ENCODE measurements at places on chromosomes 5 and 9.
A peak's percentile ranks its signal among the peaks of the same experiment; 100 is the strongest.

GRCh38 chr5:160497878-160498277, 76.2 kb downstream of the PTTG1 start:
- no peak for DNase-seq

DNA sequence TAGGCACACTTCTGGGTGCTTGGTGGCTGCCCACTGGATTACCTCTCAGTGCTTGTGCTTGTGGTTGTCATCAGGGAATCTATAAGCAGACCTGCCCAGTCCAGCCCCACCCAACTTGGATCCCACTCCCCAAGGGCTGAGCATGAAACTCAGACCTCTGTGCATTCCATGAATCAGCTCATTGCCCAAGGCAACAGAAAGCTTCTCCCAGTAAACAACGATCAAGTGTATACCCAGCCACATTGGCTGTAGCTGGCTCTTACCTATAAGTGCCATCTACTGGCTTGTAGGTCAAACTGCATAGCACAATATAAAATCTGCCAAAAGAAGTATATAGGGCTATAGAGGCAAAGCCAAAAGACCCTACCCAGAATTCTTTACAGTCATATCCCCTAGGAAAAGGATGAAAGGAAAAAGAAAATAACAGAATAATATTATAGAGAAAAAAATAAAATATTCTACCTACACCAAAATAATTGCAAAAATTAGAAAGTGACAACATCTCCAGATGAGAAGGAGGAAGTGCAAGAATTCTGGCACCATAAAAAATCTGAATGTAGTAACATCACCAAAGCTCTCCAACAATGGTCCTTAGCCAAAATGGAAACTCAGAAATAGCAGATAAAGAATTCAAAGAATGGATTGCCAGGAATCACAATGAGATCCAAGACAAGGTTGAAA, 321.0 kb upstream of the TRPC7 start:
- no peak for DNase-seq

- DNase-seq = no peak
Measured at GRCh38 chr5:123351820-123352219, 71.4 kb downstream of the CEP120 start.

DNA sequence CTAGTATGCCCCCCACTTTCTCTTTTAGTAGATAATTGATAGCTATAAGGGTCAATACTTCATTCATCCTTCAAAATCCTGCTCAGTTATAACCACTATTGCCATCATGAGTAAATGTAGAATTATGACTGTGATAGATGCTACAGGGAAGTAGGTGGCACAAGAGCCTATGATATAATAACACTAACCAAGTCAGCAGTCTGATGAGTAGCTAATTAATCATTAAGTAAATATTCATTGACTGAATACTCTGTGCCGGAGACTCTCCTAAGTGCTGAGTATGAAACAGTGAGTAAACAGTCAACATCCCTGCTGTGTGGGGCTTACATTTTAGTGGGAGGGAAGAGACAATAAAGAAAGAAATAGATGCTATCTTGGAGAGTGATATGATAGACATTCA, 430.3 kb upstream of the ZNF462 start:
- no peak for DNase-seq

DNA sequence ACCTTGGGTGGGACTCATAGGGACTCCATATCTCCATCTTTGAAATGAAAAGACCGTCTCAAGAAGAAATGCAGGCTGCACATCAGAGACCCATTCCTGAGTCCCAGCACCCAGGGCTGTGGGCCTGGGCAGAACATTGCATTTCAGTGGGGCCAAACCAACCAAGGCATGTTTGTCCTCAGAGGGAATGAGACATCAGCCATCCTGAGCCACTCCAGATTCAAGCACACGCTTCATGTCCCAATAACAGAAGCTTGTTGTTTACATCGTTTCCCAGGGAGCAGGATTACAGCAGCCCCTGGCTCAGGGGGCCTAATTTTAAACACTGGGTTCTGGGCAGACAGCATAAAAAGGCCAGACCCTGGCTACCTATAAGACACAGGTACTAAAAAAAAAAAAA, 24.3 kb downstream of the DUSP1 start:
- DNase-seq = no peak

DNA sequence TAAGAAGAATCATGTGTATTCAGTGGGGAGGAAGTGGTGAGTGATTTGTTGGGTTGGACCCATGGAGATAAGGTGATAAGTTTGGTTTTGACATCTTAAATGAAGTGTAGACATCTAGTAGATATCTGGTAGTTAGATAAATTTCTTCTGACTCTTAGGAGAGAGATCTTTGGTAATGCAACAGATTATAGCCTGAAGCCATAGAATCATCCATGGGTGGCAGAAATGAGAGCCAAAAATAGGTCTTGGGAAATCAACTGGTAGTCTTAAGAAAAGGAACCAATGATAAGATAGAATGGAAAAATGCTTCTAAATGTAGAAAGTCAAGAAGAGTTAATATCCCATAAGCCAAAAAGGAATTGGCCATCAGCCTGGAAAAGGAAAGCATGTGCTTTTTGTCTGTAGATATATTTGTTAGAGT, 532.7 kb upstream of the GRAMD2B start:
- no peak for DNase-seq

- DNase-seq = no peak
Measured at GRCh38 chr5:104498281-104498680, 935.7 kb upstream of the NUDT12 start.

DNA sequence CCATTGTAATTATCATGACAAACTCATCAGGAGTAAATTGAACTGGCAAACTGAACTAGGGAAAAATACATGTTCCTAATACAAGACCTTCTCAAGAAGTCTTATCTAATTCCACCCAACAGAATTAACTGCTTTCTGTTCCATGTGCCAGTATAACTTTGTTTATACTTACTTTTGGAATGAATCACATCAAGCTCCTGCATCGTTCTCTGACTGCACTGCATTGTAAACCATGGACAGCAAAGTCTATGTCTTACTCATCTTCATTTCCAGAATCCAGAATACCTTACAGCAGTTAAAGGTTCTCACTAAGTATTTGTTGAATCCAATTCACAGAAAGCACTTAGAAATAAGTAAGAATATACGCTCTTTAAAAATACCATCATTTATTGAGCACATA, 102.8 kb downstream of the PLK2 start:
- no peak for DNase-seq

DNA sequence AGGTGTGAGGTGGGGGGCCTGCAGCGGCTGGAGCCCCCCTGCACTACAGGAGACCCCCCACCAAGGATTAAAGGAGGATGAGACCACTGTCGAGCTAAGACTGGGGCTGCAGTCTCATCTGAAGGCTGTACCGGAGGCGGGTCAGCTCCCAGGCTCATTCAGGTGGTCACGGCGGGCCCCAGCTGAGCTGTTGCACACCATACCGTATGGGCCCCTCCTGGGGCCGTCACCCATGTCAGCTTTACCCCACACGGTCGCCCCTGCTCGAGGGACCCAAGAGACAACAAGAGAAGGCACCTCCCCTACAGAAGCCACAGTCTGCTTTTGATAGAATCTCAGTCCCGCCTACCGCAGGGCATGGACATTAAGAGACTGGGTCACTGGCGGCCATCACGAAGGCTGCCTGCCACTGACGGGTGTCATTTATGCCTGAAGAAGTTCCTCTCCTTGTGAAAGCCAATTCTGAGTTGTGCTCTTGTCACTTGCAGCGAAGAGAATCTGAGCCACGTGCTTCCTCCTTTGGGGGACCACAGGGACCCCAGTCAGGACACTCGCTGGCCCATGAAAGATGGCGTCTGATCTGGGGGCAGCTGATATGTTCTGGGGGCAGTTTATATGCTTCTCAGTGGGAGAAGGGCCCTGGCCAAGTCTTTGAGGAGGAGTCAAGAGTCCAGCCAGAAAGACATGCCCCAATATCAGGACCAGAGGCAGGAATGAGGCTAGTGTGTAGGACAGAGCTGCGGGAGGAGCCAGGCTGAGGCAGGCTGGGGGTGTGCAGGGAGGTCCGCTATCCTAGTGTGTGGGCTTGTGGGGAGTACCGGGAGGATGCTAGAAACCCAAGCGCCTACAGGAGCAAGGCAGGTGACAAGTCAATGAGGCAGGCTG, 102.4 kb downstream of the ZNF354C start:
- DNase-seq = no peak

DNA sequence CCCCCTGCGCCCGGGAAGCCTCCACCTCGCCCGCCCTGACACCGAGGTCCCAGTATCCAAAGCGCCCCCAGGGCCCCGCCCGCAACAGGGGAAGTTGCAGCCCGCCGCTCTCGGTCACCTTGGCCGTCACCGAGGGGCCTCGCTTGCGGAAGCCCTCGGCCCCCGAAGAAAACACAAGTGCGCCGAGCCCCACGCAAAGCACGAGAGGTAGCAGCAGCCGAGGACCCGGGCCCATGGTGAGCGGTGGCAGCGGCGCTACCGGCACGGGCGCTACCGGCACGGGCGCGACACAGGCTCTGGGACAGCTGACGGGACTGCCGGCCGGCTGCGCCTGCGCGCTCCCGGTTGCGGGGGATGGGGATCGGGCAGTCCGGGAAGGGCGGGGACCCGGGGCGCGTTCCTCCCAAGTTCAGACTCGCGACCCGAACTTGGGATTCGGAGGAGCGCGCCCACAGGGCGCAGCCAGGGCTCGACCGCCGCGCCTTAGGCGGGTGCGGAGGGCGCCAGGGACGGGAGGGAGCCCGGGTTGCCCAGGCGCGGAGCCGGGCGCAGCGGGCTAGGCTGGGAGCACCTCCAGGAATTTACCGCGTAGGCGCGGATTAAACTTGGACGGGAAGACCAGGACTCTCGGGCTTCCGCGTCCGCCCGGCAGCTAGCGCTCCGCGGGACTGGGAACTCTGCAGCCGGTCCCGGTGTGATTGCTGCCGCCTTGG, at the start of gene PPIC:
Gene PPIC (minus strand): TSS at position 335 of the 713 bp plus-strand sequence. CDS start 100 bp downstream, at position 235.
- DNase-seq = peak; percentile 30

- no peak for DNase-seq
Measured at GRCh38 chr5:173624282-173624681, 7.8 kb upstream of the BOD1 start.

GRCh38 chr5:91225848-91226686, 157.1 kb downstream of the ARRDC3 start:
- no peak for DNase-seq

GRCh38 chr9:124776954-124777648, at the start of gene OLFML2A:
TSS of gene OLFML2A (plus strand) at chr9:124777133. CDS start at chr9:124777271, 138 bp downstream.
- no peak for DNase-seq

- DNase-seq = no peak
Measured at GRCh38 chr5:65359981-65360380, 121.7 kb downstream of the ADAMTS6 start.

DNA sequence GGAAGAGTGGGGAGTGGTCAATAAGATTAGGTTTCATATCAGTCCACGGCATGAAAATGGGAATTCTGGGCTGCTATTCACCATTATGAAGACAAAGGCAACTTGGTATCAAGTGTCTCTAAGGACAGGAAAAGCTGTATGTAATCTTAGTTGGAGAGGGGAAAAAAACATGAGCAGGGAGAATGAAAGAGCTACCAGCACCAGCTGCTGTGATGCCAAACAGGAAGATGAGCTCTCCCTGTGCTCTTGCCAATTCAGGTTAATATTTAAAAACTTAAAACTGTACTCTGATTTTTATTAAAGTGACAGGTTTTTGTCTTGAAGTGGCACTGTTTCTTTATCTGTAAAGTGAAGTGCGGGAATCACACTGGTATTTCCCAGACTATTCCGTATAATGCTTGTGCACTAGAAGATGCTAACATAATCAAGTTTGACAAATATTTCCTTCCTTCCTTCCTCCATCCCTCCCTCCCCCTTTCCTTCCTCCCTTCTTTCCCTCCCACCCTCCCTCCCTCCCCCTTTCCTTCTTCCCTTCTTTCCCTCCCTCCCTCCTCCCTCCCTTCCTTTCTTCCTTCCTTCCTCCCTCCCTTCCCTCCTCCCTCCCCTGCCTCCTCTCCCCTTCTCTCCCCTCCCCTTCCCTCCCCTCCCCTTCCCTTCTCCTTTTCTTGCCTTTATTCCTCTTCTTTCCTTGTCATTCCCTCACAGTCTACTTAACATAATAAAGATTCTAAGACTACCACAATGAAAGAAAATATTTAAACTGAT, 1383.0 kb upstream of the C9orf72 start:
- DNase-seq = no peak

DNA sequence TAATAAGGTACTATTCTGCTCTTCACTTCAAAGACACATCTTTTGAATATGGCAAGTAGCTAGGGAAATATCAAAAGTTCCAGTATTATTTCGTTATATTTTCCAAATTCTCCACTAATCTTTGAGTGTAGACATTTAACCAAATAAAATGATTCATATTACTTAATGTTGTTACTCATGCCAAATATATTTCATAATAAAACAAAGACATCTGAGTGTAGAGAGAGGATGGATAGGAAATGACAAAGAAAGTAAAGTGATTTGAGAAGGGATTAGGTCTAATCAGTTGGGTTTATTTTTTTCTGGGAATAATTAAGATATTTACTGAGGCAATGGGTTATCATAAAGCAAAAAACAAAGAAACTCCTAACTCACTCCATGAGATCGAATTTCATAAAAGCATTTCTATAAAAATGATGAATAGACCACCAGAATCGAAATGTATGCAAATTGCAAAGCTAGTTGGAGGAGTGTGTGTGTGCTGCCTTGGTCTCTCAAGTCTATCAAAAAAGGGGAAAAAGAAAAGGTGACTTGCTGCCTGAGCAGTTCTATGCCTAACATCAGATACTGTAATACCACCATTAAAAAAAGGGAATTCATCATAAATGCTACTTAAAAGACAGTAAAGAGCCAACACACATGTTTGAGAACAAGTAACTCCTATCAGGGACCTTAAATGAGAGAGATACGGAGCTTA, 255.5 kb downstream of the PDE4D start:
- DNase-seq = no peak

GRCh38 chr5:52497133-52497693, 290.5 kb upstream of the ITGA1 start:
- DNase-seq = no peak

DNA sequence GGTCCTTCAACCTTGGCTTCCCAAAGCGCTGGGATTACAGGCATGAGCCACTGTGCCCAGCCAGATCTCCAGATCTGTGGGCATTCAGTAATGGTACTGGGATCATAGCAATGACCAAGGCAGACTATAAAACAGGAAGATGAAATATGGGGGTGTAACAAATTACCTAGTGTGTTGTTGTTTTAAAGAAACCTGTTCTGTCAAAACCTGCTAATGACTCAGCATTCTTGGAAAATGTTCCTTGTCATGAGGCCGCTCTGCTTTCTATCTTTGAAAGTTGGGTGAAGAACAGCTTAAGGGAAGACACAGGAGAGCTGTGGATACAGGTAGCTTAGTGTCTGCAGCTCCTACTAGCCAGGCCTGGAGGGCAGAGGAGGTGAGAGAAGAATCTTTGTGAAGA, 19.4 kb downstream of the TARS1 start:
- no peak for DNase-seq

Data from GM12892 (cell line).